Naive thymus-derived CD4-positive, alpha-beta T cell (primary cell): ENCODE measurements at places on chromosomes 11 and 22. TPM values are rescaled to one million over a fixed set of nuclear protein-coding genes. Genes with fewer than 3 reads are reported as not detected.

DNA sequence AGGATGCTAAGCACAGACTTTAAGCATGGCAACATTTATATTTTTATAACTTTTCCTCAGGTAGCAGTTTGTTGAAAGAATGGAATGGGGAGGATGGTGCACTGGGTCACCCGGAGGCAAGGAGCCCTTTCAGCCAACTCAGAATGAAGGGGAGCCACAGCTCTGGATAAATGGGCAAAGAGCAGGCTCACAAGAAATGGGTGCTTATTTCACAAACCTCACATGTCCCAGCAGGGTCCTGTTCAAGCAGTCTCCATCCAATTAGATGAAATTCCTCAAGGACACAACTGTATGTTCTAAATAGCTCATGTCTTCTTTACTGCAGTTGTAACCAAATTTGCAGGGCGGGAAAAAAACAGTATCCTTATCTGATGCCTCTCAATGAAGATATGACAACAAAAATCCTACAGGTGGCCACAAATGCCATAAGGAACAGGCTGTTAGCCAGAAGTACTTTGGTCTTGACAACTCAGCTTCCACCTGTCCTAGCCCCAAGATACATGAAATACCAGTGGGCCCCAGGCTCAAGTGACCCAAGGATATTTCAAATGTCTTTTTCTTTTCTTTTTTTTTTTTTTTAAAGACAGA is 48.2 kb downstream of the MAPK1 start:
- no peak for DNase-seq
- no peaks in the 10 kb centered on the region for H3K27me3 ChIP-seq
- no peak overlapping the region for H3K4me3 ChIP-seq
- no peaks in the 10 kb centered on the region for H3K36me3 ChIP-seq
- peaks cover 39% of the 10 kb centered on the region for H3K4me1 ChIP-seq

DNA sequence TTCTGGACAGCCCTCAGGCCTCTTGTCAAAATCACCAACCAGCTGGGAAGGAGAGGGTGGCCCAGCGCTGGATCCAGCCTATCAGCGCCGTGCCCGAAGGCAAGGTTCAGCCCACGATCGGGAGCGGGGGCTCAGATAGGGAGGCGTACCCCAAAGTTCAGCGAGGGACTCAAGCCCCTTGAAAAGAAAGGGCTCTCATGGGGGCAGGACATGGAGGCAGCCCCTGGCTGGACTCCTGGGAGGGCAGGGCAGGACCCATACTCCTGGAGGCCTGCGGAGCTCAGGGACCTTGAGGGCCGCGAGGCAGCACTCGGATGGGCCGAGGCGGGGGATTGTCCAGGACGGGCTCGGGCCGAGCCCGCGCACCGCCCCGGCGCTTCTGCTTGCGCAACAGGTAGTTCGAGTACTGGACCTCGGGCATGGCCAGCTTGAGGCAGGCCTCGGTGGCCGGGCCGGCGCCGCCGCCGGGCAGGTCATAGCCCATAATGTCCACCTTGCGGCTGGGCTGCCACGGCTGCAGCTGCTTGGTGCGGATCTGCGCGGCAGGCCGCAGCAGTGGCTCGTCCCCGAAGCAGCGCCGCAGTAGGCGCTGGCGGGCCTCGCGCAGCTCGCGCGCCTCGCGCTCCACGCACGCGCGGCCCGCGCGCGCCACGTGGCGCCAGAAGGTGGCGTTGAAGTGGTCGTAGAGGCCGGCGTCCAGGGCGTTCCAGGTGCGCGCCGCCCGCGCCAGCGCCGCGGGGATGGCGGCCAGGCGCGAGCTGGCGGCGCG is 6.5 kb downstream of the GAL3ST3 start:
- no peaks in the 10 kb centered on the region for H3K4me1 ChIP-seq
- H3K27me3 ChIP-seq: no peaks in the 10 kb centered on the region
- no peak overlapping the region for H3K4me3 ChIP-seq
- DNase-seq: no peak

DNA sequence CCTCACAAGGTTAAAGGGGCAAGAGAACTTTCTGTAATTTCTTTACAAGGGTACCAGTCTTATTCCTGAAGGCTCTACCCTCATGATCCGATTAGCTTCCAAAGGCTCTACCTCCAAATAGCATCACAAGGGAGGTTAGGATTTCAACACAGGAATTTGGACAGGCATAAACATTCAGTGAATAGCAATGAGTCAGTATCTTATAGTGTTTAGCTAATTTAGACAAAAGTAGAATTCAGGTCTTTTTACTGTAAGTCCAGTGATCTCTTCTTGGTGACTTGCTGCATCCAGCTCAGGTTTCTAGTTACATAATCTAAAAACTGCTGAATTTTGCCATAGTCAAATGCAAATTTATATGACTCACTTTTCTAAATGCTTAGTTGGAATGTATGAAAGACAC is 1995.6 kb upstream of the RAG2 start:
- H3K27me3 ChIP-seq: no peaks in the 10 kb centered on the region
- no peaks in the 10 kb centered on the region for H3K36me3 ChIP-seq
- no peak overlapping the region for H3K27ac ChIP-seq
- no peaks in the 10 kb centered on the region for H3K4me1 ChIP-seq

DNA sequence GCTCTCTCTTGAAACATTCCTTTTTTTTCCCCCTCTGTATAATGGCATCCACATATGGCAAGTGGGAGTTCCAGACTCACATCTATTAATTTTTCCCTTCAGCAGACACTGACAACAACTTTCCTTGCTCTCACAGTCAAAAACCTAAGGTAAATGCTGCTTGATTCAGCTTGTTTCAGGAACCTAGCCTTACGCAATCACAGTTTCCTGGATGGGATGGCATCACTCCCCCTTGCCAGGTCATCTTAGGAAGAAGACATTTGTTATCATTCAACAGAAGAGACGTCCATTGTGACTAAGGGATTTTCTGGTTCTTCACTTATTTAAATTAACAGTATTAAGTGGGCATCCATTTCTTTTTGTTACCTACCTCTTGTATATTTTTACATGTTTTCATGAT is 112.0 kb upstream of the PDGFD start:
- no peak overlapping the region for H3K27ac ChIP-seq
- no peaks in the 10 kb centered on the region for H3K4me1 ChIP-seq

The ADM2 gene
- 3.6 and 3.7 TPM in 2 replicates for total RNA-seq

DNA sequence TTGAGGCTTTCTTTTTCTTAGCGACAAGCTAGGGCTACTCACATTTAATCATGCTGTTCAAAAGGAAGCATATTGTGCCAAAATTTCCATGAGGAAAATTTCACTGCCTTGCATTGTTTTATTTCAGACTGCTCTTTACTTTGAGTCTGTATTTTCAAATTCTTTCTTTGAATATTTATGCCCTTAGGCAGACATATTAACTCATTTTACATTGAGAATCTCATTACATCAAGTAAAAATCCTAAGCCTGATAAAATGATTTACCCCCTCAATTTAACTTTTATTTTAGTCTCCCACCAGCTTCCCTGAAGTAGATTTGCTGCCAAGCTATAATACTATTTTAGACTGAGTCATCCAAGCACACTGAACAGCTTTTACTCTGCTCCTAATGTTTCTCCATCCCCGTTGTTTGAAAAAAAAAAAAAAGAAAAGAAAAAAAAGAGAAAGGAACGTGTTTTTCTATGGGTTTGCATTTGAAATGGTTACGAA is 189.3 kb upstream of the MTMR2 start:
- H3K27ac ChIP-seq: no peak overlapping the region
- no peaks in the 10 kb centered on the region for H3K36me3 ChIP-seq
- no peak overlapping the region for H3K4me3 ChIP-seq
- H3K4me1 ChIP-seq: peaks cover 9% of the 10 kb centered on the region
- no peaks in the 10 kb centered on the region for H3K27me3 ChIP-seq

The RAG2 gene
- total RNA-seq: not detected

DNA sequence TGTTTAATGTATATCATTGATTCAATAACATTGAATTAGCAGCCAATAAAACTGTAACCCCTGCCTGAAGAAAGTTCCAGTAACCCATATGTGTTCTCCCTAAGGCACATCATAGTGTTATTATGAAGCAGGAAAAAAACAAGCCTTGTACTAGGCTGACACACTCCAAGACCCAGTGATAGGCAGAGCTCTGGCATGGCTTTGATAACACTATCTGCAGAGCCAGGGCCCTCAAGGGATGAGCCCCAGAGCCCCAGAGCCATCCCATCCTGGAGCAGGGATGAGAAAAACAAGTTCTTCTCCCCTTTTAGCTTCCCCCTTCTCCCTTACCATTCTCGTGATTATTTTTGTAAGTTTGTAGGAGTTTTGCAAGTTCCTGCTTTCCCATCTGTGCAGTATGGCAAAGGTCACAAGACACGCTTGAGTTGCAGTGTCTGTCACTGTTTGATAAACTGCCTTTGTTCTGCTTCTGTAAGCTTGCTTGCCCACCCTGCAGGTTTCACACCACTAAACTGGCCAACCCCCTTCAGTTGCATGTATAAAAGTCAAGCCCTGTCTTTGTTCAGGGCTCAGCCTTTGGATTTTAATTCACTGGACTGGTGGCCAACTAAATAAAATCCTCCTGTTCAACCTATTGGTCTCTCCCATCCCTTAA is 22.3 kb upstream of the GUCY1A2 start:
- no peaks in the 10 kb centered on the region for H3K4me1 ChIP-seq
- no peak overlapping the region for H3K27ac ChIP-seq
- no peak for DNase-seq
- H3K27me3 ChIP-seq: no peaks in the 10 kb centered on the region

- H3K36me3 ChIP-seq: no peaks in the 10 kb centered on the region
- no peak for DNase-seq
- no peaks in the 10 kb centered on the region for H3K27me3 ChIP-seq
Measured at GRCh38 chr22:40621309-40622151, 15.0 kb downstream of the MRTFA start.

GRCh38 chr11:76135491-76135890 is 70.8 kb downstream of the WNT11 start:
- no peaks in the 10 kb centered on the region for H3K27me3 ChIP-seq
- no peak overlapping the region for H3K4me3 ChIP-seq
- DNase-seq: no peak
- H3K4me1 ChIP-seq: peaks cover 20% of the 10 kb centered on the region
- H3K27ac ChIP-seq: no peak overlapping the region
- no peaks in the 10 kb centered on the region for H3K36me3 ChIP-seq

The TP53AIP1 gene
- total RNA-seq: not detected in 2 replicates

DNA sequence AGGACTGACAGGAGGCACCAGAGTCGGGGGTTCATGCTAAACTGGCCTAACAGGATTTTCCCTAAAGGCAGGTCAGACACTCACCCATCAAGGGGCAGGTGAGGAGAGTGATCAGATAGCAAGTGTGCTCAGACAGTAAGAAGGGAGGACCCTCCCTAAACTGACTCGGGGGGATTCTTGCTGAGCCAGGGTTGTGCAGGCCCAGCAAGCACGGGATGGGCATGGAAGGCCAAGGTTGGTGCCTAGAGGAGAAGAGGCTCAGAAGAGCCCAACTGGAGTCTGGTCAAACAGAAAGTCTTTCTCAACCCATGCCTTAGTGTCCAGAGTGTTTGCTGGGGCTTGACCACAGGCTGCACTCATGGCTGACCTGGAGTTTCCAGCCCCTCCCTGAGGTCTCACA is 6.2 kb upstream of the APOL1 start:
- H3K4me3 ChIP-seq: no peak overlapping the region
- H3K4me1 ChIP-seq: no peaks in the 10 kb centered on the region
- no peaks in the 10 kb centered on the region for H3K27me3 ChIP-seq
- no peak overlapping the region for H3K27ac ChIP-seq
- no peak for DNase-seq

DNA sequence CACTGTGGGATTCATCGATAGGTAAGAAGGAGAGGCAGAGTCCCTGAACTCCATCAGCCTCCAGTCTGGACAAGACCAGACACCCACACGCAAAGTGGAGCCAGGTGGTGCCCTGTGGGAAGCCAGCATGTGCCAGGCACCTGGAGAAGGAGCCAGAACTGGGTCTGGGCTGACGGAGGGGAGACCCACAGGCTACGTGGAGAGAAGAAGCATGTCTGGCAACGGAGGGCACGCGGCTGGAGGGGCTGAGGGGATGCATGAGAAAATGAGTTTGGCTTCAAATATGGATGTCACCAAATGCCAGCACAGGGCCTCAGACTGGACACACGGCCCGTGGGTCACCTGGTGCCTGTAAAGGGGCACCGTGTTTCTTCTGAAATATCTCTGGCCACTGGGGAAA is 55.7 kb downstream of the LINC01488 start:
- H3K4me3 ChIP-seq: no peak overlapping the region
- no peak for DNase-seq
- no peaks in the 10 kb centered on the region for H3K4me1 ChIP-seq

GRCh38 chr11:106480581-106481190 is 403.2 kb downstream of the AASDHPPT start:
- H3K27ac ChIP-seq: no peak overlapping the region
- DNase-seq: no peak
- no peaks in the 10 kb centered on the region for H3K27me3 ChIP-seq
- no peak overlapping the region for H3K4me3 ChIP-seq

DNA sequence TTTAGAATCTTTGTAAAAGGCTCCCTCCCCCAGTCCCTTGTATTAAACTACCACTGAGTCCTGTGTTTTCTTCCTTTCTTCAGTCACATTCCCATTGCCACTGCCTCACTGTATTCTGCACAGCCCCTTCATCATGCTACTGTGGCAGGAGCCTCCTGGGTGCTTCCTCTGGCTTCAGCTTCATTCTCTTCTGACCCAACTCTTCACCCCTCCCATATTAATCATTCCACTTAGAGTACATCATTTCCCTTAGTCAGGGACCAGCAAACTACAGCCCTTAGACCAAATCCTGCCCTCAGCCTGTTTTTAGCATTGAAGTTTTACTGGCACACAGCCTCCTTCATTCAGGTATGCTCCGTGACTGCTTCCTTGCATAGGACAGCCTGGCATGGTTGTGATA is 127.7 kb upstream of the MTNR1B start:
- H3K27ac ChIP-seq: no peak overlapping the region
- DNase-seq: no peak
- H3K4me3 ChIP-seq: no peak overlapping the region
- no peaks in the 10 kb centered on the region for H3K27me3 ChIP-seq
- H3K4me1 ChIP-seq: no peaks in the 10 kb centered on the region
- H3K36me3 ChIP-seq: no peaks in the 10 kb centered on the region

The PATE3 gene
- total RNA-seq: not detected in 2 replicates

The TSPAN32 gene
- 110 TPM for total RNA-seq

The LRRC56 gene
- total RNA-seq: 5.1 TPM

- no peaks in the 10 kb centered on the region for H3K27me3 ChIP-seq
- H3K4me3 ChIP-seq: no peak overlapping the region
- no peak overlapping the region for H3K27ac ChIP-seq
- H3K4me1 ChIP-seq: no peaks in the 10 kb centered on the region
- no peaks in the 10 kb centered on the region for H3K36me3 ChIP-seq
- no peak for DNase-seq
Measured at GRCh38 chr11:117900121-117900648, 23.7 kb upstream of the FXYD6 start.

GRCh38 chr22:44050766-44051355 is 26.8 kb downstream of the PARVB start:
- no peaks in the 10 kb centered on the region for H3K27me3 ChIP-seq
- H3K4me3 ChIP-seq: no peak overlapping the region
- no peak for DNase-seq
- H3K4me1 ChIP-seq: no peaks in the 10 kb centered on the region
- no peak overlapping the region for H3K27ac ChIP-seq

The HSPB2 gene
- total RNA-seq: not detected in 2 replicates

DNA sequence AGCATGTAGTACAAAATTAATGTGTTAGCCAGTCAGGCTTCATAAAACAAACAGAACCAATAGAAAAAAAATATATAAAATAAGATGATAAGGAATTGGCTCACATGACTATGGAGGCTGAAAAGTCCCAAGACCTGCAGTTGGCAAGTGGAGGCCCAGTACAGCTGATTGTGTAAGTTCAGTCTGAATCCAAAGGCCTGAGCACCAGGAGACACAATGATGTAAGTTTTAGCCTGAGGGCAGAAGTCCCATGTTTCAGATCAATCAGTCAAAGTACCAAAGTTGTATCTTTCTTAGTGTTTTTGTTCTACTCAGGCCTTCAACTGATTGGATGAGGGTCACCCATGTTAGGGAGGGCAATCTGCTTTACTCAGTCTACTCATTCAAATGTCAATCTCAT is 14.3 kb upstream of the OR10D3 start:
- H3K4me1 ChIP-seq: no peaks in the 10 kb centered on the region
- DNase-seq: no peak
- H3K36me3 ChIP-seq: no peaks in the 10 kb centered on the region
- no peak overlapping the region for H3K4me3 ChIP-seq
- no peaks in the 10 kb centered on the region for H3K27me3 ChIP-seq
